ENCODE measurements at places on chromosomes 5 and 9. TPM values are rescaled to one million over a fixed set of nuclear protein-coding genes. Genes with fewer than 3 reads are reported as not detected.

IL17B gene
- not detected for total RNA-seq

TMEM171 gene
- total RNA-seq, result not detected

ANKDD1B gene
- 0.52 TPM for total RNA-seq

UBE2QL1 gene
- not detected for total RNA-seq

- DNase-seq, result no peak
Observed at GRCh38 chr9:33189331-33189791, 22.2 kb upstream of the B4GALT1 start.

DNA sequence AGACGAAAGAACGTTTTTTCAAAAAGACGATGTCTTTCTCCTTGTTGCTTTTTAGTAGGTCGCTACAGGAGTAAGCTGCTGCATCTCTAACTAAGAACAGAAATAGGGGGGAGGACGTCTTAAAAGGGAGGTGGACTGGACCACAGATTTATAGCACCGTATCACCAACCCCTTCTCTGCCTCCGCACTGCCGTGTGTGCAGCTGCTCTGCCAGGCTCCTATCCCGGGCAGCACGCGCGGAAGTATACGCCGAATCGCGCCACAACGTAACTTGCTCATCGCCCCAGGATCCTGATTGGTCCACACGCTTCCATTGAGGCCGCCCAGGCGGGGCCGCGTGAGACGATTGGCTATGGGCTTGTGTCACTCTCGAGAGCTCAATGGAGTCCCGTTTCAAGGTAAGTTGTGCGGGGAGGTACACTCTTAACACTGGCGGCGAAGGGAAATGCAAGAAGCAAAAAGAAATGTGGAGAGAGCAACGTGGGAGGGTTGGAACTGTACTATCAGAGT, at the start of gene ELAVL2:
Gene ELAVL2, minus strand, starts transcription at position 121 of the 510 bp plus-strand sequence. CDS start 64,006 bp downstream, outside the sequence.
- DNase-seq, result no peak

DNA sequence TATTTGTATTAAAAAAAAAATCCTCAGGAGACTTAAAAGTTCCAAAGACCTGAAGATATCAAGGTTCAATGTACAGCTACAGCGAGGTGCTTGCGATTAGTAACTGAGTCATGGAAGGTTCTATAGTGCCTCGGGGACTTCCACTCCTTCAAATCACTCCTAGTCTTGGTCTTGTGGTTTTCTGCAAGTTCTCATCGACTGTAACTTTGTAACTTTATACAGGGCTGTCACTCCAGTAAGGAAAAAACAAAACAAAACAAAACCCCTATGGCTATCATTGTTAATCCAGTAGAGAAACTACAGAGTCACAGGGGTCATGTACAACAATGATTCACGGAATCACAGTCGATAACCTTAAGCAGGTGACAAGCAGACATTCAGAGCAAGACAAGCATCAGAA, 39.8 kb upstream of the SELENOP start:
- peak; percentile 24 for DNase-seq

- DNase-seq, result no peak
Observed at GRCh38 chr5:132439521-132440089, 51.0 kb downstream of the IRF1 start.

NR5A1 gene
- total RNA-seq, result not detected

DNA sequence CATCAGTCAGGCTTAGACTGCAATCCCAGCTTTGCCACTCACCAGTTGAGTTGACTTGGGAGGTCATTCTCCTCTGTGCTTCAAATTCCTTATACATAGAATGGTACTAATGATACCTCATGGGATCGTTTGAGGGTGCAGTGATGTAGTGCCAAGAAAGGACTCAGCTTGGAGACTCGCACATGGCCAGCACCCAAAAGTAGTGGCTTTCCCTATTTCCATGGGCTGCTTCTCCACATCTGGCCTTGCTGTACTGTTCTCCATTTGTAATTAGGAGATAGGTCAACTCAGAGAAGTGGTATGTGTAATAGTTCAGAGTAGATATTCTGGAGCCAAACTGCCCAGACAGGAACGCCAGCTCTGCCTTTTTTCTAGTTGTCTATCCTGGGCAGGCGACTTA, 5.5 kb downstream of the CCL19 start:
- DNase-seq, result no peak

DNA sequence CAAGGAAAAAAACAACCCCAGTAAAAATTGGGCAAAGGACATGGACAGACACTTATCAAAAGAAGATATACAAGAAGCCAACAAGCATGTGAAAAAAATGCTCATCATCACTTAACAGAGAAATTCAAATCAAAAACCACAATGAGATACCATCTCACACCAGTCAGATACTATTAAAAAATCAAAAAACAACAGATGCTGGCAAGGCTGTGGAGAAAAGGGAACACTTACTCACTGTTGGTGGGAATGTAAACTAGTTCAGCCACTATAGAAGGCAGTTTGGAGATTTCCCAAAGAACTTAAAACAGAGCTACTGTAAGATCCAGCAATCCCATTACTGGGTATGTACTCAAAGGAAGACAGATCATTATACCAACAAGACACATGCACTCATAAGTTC, 157.4 kb downstream of the EDIL3 start:
- no peak for DNase-seq

KCNV2 gene
- total RNA-seq, result 1.8 TPM
